ENCODE measurements at places on chromosomes 16 and 17.

DNA sequence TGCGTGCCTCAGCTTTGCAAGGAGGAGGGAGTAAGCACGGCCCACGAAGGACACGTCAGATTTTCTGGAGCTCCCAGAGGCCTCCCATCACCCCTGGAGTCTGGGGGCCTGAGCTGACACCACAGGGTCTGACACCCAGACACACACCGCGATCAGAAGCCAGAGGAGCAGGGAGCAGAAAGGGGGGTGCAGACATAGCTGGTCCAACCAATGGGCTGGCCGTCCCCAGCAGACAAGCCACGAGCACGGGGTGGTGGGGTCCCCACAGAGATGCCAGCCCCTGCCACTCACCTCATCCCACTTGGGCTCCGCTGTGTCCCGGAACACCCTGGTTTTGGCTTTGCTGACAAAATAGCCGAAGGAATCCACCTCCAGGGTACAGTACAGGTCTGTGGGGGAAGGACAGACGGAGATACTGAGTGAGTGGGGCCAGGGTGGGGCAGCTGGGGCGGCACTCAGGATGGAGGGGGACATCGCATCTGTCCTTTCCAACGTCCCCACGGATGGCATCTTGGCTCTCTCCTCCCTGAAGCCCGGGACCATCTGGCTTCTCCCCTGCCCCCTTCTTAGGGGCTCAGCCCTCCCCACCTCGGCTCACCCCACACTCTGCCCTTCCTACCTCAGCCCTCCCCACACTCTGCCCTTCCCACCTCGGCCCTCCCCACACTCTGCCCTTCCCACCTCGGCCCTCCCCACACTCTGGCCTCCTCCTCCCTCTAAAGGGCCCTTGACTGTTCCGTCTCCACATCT, 53.5 kb downstream of the TIMM22 start:
- no peak for DNase-seq

GRCh38 chr17:41992576-41992975, 24.7 kb downstream of the DNAJC7 start:
- DNase-seq = no peak

DNA sequence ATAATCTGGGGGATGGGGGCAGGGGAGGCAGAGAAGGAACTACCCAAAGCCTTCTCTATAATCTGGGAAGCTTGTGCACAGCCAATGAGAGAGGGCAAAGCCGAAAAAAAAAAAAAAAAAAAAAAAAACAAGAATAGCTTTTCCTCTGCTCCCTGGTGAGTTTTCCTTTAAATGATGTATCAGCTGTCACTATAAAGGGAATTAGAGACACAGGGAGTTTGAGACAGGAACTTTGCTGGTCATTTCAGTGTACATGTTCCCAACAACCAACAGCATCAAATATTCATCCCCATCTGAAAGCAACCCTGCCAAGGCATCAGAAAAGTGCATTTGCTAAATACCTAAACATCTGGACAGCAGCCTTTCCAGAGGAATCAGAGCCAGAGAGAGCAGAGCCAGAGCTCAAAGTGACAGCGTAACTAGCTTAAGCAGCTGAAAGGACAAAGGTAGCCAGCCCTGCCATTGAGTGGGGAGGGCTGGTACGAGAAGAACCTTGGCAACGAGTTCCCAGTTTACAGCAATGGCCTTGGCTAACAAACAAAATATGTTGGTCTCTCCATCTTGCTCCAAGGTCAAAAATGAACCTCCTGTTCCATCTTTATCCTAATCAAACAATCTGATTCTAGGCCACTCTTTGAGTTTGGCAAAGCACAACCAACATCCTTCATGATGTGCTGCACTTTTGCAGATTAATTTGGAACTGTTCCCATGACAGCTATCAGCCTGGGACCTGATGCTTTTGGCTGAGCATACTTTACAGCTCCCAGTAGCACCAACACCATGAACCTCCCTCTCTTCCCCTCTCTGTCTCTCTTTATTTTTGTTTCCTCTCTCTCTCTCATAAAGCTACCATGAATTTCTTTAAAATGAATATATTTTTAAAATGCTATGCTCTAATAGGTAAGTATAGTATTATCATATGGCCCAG, 143.7 kb upstream of the GNAO1 start:
- no peak for DNase-seq

DNA sequence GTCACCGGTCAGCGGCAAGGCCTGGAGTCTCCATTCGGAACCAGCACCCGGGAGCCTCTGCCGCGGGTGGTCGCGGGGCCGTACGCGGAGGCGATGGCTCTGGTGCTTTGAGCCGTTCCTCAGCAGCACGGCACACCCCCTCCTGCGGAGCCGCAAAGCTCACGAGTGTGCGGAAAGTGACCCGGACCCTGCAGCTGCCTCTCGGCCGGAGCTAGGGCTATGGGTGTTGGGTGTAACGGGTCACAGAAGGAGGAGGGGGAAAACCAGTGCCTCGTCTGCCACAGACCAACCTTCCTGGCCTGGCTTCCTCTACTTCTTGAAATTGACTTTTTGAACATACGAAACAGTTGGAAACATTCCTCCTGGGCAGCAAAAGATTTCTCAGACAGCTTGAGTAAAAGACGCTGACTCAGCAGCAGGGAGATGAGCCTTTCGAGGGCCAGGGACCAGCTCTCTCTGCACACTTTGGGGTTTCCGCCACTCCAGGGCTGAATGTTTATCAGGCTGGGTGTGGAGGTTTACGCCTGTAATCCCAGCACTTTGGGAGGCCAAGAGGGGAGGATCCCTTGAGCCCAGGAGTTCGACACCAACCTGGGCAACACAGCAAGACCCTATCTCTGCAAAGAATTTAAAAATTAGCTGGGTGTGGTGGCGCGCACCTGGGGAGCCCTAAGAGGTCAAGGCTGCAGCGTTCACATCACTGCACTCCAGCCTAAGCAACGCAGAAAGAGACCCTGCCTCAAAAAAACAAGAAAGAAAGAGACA, 26.4 kb upstream of the PITPNA start:
- DNase-seq = peak; percentile 63

- DNase-seq = no peak
Measured at GRCh38 chr17:79052131-79052530, 22.5 kb upstream of the ENGASE start.

DNA sequence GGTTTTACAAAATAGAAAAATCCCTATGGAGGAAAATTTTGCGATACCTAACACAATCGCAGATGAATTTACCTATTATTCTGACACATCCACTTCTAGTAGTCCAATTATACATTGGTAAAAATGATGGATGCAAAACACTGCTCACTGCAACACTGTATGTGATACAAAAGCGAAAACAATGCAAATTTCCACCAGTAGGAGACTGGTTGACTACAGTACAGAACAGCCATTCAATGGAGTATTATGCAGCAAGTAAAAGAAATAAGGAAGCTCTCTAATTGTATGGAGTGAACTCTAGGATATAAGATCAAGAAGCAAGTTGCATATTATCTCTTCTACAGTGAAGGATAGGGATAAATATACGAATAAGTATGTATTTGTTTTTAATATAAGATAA, 48.5 kb downstream of the SETD6 start:
- no peak for DNase-seq

- DNase-seq = peak; percentile 90
Measured at GRCh38 chr17:5715478-5715877, 131.2 kb upstream of the NLRP1 start.

Measured in inflammatory macrophage treated with lipopolysaccharide for 4 hours (primary cell).